Stimulated activated CD4-positive, alpha-beta T cell treated with anti-CD3 and anti-CD28 coated beads, Interleukin-2, amount 100 ng/mL, for 48 hours (primary cell): ENCODE measurements at places on chromosomes 2 and 18.

DNA sequence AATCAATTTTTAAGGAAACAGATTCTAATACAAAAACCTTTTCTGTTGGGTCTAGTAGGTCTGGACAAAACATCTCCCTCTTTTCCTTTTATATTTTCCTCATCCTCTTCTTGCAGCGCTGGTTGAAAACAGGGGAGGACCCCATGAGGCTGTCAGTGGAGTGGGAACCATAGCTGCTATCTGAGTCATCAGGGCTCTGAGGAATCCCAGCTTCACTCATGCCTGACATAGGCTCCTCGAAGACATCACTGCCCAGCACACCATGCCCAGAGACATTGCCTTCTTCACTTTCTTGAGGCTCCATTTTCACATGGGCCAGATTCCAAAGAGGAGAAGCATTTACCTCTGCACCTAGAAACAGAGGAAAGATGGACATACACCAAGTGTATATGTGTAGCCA, 10.0 kb downstream of the SUPT7L start:
- no peak for DNase-seq

DNA sequence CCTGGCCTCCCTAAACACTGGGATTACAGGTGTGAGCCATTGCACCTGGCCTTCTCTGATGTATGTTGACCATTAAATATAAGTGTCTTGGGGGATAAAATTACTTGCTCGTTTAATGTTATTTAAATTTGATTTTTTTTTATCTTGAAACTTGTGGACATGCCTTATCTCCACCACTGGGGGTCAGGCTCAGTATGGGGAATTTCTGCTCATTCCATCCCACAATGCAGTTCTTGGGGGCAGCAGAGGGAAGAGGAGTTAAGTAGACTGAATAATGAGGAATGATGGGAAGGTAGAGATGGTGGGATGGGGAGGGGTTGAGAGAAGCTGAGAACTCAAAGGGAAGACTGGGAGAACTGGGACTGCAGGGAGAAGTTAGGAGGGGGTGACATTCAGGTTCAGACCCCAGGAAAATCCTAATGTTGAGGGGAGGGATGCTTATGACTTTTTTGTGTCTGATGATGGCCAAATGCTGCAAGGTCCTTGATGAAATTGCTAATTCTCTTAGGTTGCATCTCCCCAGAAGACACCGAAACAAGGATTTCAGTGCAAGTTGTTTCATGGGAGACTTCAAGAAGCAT, 174.2 kb downstream of the MIB1 start:
- DNase-seq: no peak

DNA sequence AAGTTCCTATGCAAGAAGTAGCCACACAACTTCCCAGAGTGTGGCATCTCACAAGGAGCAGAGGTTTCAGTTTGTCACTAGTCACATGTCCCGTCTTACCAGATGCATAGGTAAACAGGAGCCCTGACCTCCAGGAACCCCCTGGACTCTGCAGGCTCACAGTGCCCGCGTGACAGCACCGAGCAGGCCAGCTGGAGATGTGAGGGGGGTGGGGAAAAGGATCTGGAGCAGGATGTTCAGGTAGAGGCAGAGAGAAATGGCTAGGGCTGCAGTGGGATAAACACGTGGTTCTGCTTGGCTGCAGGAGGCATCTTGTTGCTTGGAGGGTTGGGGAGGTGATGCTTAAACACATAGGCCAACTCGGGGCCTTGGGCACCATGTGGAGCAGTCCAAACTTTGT, 54.2 kb downstream of the IMPA2 start:
- no peak for DNase-seq

DNA sequence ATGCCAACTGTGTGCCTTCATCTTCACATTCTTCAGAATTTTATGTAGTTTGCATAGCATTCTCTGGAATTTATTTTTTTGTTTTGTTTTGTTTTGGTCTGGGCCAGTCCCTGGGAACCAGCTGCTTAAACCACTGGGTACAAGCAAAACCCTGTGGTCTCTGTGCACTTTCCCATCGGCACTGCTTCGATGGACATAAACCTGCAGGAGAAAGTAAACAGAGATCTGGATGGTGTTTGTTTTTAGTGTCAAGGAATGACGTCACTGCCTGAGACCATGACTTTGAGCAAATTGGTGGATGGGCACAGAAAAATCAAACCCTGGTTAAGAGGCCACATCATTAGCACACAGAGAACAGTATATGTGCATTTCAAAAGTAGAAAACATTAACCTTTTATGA, 64.7 kb upstream of the RASGRP3 start:
- DNase-seq: no peak

- peak; percentile 61 for DNase-seq
These were observed 2.8 kb downstream of the ONECUT2 start for GRCh38 chr18:57437766-57438671.

DNA sequence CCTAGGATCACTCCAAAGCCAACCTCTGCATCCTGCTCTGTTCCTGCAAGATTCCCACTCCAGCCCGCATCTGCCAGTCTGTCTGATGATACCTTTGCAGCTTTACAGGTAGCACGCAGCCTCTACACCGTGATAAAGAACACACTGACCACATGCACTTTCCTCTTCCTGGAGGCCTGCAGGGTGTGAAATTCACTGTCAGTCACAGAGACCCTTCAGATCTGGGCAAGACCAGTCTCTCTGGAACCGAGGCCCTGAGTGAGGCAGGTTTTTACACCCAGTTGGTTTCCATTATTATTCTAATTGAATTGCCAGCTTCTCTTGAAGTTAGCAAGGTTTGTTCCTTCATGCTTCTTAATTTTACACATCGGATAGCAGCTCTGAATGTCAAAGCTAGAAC, 30.5 kb upstream of the TWIST2 start:
- DNase-seq: no peak

- no peak for DNase-seq
These were observed 87.2 kb upstream of the ZEB2 start for GRCh38 chr2:144607099-144607498.

DNA sequence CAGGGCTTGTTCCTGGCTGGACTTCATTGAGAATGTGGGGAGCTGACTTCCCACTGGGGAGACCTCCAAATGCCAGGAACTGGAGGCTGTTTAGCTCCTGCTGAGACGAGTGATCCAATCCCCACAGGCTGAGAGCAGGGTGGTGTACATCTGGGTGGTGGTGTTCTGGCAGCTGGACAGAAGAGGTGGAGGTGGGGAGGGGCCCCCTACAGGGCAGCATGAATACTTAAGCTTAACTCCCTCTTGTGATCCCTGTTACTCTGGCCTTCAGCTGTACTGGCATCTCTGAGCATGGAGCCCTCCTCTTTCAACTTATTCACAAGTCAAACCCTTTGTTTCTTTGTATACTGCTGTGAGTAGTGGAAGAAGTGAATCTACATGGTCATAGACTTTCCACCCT, 167.8 kb upstream of the LYPD1 start:
- no peak for DNase-seq

GRCh38 chr2:204687776-204688175, 142.5 kb downstream of the PARD3B start:
- no peak for DNase-seq

- DNase-seq: no peak
These were observed 7.3 kb upstream of the TPO start for GRCh38 chr2:1405967-1406366.

- no peak for DNase-seq
These were observed 29.9 kb upstream of the AGAP1 start for GRCh38 chr2:235463893-235464292.
